ENCODE measurements at places on chromosomes 12 and 14.
A peak's percentile ranks its signal among the peaks of the same experiment; 100 is the strongest.

GRCh38 chr12:111072299-111072698 lies 151.9 kb upstream of the MYL2 start:
- no peak for DNase-seq

DNA sequence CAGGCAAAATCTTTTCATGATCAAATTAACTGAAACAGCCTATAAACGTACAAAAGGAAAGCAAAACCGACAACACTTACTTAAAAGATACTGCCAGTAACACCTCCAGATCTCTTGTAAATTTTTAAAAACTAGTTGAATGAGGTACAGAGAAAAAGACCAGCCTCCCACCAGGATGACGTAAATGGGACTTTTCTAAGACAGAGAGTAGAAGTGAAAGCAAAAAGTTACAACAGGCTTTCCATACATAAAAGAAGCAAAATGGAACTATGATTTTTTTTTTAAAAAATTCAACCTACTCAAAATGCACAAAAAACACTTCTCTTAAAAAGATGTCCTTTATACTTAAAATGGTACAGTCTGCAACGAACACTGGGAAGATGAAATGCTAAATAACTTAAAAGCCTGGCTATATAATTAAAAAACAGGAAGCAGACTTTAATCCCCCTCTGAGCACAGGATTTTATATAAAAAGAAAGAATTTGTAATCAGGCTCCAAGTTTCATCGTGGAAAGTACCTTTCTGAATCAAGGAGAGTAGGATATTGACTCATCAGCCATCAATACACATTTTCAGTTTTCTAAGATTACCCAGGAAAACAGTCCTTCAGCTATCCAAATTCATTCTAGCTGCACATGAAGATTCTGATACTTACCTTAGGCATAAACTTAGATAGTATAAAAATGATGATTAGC lies 14.2 kb upstream of the MYO1A start:
- DNase-seq, result no peak

DNA sequence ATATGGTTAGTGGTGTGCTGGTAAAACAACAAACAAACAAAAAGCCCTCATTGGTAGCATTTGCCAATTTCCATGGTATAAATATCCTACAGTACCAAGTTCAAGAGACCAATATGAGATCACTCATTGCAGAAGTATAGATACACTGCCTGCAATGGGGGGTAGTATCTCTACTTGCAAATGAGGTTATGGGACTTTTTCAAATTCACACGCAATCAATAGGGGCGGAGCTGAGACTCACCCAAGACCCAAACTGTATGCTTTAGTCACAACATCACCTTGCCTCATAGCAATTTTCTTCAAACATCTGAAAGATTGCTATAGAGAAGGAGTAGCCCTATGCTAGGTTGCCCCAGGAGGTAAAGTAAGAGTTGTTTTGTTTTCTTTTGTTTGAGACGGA lies 93.7 kb downstream of the VCPKMT start:
- no peak for DNase-seq

GRCh38 chr12:14952299-14952921 lies 9.0 kb downstream of the ARHGDIB start:
- DNase-seq, result peak; percentile 55

DNA sequence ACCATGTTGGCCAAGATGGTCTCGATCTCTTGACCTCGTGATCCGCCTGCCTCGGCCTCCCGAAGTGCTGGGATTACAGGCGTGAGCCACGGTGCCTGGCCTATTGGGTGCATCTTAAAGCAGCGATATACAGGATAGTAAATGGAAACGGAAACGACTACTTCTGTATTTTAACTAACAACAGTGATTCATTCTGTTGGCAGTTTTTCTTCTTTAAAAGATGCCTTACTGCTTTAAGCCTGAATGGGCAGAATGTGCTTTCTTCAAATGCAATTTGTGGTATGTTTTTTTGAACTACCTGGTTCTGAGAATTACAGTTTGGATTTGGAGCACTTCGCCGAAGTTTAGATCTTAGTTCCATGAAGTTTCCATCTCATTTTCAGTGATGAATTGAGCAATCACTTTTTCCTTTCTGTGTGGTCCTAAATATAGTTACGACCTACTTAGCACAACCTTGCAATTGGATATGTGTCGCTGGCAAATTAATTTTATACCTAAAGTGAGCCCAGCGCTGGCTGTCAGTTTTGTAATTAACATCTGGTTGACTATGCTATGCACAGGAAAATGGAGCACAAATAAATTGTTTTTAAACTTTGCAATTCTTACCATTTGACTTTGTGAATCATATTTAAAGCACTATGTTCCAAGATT lies 53.6 kb upstream of the EIF5 start:
- no peak for DNase-seq
